ENCODE measurements at places on chromosomes 5 and 9.

DNA sequence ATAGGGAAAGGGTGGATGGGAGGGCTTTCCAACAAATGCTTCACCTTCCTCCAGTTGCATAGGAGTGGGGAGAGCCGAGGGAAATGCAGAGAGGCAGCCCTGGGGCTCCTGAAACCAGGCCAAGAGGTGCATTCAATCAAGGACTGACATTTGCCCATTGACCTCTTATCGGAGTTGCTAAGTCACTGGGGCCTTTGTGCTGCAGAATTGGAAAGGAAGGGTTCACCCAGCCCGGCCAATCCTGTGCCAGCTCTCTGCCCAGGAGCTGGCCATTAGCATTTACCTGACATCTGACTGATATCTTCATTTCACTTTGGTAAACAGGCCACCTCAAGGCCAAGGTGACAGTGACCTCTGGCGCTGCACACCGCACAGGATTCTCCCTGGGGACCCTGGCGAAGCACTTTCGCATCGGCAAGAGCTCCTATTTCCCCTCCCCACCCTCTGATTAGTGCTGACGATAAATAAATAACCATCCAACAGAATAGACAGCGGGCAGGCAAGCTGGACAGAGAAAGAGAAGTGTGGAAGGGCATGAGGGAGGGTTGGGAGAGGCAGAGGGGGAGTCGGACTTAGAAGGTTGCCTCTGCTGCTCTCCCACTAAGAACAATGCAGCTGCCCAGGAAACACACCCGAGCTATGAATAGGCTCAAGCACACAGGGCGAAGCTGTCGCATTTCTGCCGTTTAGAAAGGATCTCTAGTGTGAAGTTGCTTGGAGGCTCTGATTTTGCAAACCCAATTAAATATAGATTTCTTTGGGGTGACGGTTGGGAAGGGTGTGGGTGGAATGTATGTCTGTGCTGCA, 57.0 kb upstream of the BOD1 start:
- no peak for DNase-seq

DNA sequence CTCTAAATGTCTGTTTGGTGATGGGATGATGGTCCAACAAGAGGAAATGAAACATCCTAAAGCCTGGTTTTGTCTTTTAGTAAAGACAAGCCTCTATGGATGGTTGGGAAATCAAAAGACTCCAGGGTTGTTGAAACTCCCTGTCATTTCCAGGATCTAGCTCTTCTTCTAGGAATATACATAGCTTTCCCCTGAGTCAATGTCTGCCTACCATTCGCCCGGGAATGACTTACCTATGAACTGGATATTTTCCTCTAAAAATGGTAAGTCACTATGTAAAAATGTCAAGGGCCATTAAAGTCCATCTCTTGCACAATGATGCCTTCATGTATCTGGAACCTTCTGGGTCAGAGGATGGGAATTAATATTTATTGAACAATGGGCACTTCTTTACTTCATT, 11.1 kb upstream of the KIF12 start:
- no peak for DNase-seq

DNA sequence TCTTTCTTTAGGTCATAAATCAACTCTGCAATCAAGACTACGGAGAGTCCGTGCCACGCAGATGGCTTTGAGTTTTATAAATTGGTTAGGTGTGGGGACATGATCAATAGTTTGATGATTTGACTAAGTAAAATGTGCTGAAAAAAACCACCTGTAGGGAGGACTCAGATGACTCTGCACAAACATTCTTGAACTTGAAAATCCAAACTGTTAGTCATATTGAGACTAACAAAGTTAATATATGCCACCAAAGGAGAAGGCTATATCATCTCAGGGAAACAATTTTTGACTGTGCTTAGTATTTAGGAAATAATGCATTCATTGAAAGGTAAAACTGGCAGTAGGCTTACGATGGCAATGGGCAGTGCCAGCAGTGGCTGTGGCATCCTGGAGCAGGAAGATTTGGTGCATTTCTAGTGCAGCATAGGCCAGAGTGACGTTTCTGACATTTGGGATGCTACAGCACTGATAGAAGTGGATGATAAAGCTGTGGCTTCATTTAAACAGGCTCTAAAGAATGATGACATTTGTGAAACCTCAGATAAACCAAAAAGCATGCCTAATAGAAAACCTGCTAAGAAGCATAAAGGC, 291.1 kb downstream of the MLLT3 start:
- no peak for DNase-seq

DNA sequence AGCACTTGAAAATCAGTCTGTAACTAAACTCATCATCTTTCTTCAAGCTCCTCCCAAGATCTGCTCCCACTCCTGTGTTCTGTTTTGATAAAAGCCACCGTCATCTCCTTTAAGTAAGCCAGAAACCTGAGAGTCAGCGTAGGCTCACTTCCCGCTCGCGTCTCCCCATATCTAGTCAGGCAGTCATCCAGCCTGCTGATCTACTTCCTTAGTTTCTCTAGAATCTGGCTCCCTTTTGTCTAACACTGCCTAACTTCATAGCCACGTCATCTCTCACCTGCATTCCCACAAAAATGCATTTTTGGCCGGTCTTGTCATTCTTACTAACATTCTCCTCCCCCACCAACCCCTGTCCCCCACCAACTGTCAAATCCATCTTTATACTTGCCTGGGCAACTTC, 3.0 kb upstream of the TJP2 start:
- no peak for DNase-seq

DNA sequence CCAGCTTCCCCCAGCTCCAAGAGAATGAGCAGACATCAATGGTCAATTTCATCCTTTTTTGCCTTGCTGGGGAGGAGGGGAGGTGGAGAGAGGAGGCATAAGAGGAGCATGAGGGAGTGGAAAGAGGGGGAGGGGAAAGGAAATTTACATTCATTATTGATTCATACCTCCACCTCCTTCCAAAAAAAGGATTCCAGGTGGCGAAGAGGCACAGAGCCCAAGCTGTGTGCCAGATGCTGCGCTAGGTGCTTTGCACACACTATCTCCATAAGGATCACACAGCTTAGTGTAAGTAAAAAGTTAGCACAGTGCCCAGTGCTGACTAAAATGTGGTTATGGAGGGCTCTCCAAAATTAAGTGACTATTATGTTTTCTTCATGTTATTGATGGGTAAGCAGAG, 11.0 kb downstream of the ASTN2 start:
- no peak for DNase-seq

GRCh38 chr5:79794347-79794746, 104.7 kb downstream of the CMYA5 start:
- no peak for DNase-seq

- no peak for DNase-seq
Measured at GRCh38 chr9:80763536-80763935, 925.8 kb downstream of the TLE1 start.

DNA sequence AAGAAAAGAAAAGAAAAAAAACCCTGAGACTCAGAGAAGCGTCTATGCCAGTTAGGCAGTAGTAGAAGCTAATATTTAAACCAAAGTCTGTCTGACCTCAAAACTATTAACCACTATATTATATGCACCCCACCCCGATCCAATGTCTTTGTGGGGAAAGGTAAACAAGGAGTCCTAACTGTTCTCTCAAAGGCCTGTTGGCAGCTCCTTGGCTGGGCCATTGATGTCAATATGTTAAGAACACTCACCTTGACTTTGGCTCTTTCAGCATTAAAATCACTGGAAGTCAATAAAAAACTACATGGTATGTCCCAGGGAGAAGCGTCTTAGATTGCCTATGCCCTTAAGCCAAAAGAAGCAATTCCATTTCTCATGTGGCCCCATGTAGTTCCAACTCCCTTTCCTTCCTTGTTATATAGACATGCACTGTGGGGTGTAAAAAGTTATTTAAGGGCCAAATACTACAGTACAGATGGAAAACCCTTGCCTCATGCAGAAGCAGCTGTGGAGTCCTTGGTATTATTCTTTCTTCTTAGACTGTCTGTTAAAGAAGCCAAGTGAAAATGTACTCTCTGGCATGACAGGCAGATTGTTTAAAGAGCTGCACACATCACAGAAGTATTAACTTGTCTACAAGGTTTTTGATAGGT, 308.6 kb upstream of the RPS23 start:
- DNase-seq, result no peak

DNA sequence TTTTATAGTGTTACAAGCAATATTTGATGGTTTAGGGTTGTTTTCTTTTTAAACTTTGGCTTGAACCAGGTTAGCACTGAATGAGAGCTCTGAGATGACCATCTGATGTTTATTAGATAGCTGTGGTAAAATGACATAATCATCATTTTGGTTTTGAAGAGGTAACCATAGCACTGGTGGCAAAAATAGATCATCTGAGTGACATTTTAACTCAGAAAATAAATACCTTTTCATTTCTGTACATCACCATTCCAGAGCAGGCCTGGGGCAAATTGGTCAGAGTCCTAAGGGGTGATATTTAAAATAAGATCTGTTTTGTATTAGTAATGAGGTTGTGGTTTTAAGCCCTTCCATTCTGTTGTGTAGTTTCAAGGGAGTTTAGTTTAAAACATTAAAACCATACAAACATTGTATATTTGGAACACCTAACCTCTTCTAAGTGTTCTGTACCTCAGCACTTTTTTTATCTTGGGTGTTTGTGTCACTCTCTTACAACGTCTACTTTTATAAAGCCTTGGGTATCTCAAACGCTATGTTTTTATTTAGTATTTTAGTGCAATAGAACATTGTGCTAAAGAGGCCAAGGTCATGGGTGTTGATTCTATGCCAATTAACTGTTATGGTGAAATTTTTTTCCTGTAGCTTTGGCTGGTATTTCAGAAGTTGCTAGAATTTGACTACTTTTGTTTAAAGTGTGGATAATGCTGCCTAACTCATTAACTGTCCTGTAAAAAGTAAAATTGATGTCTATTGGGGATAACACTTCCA, 166.1 kb downstream of the CD180 start:
- no peak for DNase-seq
